Activated T-cell treated with anti-CD3 and anti-CD28 coated beads, Interleukin-2, amount 50 U/mL, for 72 hours (primary cell): ENCODE measurements at places on chromosomes 7 and 10. TPM values are rescaled to one million over a fixed set of nuclear protein-coding genes. Genes with fewer than 3 reads are reported as not detected.

CC2D2B gene
- total RNA-seq = not detected

BTBD16 gene
- total RNA-seq = not detected

TOMM7 gene
- 238 TPM for total RNA-seq

- H3K4me1 ChIP-seq = peaks cover 16% of the 10 kb centered on the region
- peak overlapping the region; percentile 2 for H3K27ac ChIP-seq
- peaks cover 3% of the 10 kb centered on the region for H3K36me3 ChIP-seq
Measured at GRCh38 chr10:60209874-60210570, 179.7 kb downstream of the ANK3 start.

GRCh38 chr7:28672397-28672797, 260.1 kb downstream of the CREB5 start:
- H3K4me1 ChIP-seq = no peaks in the 10 kb centered on the region
- DNase-seq = no peak
- no peak overlapping the region for H3K27ac ChIP-seq
- H3K36me3 ChIP-seq = no peaks in the 10 kb centered on the region

DNA sequence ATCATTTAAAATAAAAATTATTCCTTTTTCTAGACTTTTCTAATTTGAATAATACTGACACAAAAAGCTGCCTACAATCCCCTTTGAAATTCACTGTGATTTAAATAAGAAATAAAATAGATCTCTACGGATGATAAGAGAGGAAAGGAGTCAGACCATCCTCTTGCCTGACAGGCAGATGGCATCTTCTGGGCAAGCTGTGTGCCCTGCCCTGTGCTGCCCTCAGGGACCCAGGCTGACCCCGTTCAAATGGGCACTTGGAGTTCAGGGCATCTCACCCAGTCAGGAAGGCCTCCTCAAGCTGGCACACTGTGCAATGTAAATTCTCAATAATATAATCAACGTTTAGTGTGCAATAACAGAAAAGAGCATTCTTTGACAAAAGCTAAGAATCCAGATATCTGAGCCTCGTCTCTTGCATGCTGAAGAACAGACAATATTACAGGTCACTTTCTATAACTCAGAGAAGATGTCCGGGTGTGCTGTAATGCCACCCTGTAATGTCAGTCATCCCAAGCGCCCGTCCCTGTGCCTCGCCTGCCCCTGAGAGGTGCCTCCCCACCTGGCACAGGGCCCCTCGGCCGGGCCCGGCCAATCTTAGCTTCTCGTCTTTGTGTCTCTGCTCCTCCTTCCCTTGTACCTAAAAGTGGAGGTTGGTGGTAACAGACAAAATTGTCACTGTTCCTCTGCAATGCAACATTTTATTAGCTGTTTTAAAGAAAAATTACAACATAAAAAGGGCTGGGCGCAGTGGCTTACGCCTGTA, 263.3 kb downstream of the COBL start:
- H3K4me3 ChIP-seq = no peak overlapping the region
- H3K4me1 ChIP-seq = no peaks in the 10 kb centered on the region
- no peak overlapping the region for H3K27ac ChIP-seq
- H3K27me3 ChIP-seq = no peaks in the 10 kb centered on the region
- no peak for DNase-seq
- no peaks in the 10 kb centered on the region for H3K36me3 ChIP-seq

- no peaks in the 10 kb centered on the region for H3K4me1 ChIP-seq
- DNase-seq = no peak
- H3K27me3 ChIP-seq = peaks cover 25% of the 10 kb centered on the region
- H3K36me3 ChIP-seq = no peaks in the 10 kb centered on the region
Measured at GRCh38 chr7:124777268-124777667, 11.7 kb upstream of the GPR37 start.

- no peaks in the 10 kb centered on the region for H3K4me1 ChIP-seq
- H3K27me3 ChIP-seq = peaks cover 15% of the 10 kb centered on the region
- H3K4me3 ChIP-seq = no peak overlapping the region
- DNase-seq = no peak
Measured at GRCh38 chr7:35356495-35356894, 102.6 kb upstream of the TBX20 start.

DNA sequence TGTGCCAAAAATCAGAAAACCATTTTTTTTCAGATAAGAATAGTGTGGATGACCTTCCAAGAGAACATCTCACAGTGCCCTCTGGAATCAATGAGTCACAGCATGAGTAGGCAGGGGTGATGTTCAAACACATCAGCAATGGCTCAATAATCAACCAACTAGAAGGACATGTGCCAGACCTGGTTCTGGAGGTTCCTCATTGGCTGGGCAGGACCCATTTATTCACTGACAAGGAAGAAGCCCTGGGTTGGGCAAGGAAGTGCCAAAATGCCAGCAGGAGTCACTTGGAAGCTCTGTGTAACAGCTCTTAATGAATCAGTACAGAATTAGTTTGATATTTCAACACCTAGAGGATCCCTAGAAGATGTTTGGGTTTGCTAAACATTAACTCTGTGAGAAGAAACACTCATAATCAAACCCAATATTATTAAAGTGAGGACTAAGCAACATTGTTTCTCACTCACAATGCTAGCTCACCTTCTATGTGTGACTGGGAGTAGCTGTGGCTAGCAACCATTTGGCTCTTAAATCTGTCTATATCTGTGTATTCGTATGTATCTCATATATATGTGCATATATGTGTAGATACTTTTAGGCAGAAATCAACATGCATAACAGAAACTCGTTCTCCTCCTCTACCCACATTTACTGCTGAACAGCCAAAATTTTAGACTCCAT, 72.3 kb upstream of the APBB1IP start:
- no peak overlapping the region for H3K4me3 ChIP-seq
- no peaks in the 10 kb centered on the region for H3K4me1 ChIP-seq

- peaks cover 2% of the 10 kb centered on the region for H3K4me1 ChIP-seq
- no peak overlapping the region for H3K4me3 ChIP-seq
- peaks cover 33% of the 10 kb centered on the region for H3K27me3 ChIP-seq
Measured at GRCh38 chr7:116172353-116172752, 38.0 kb upstream of the TES start.

GRCh38 chr10:95729323-95730055, 26.5 kb upstream of the ENTPD1 start:
- no peak overlapping the region for H3K4me3 ChIP-seq
- no peak overlapping the region for H3K27ac ChIP-seq
- no peaks in the 10 kb centered on the region for H3K4me1 ChIP-seq
- peaks cover 3% of the 10 kb centered on the region for H3K36me3 ChIP-seq

GRCh38 chr10:22579826-22580225, 134.6 kb downstream of the PIP4K2A start:
- no peak for DNase-seq
- H3K4me1 ChIP-seq = peaks cover 27% of the 10 kb centered on the region
- no peaks in the 10 kb centered on the region for H3K27me3 ChIP-seq
- H3K36me3 ChIP-seq = peaks cover 9% of the 10 kb centered on the region
- no peak overlapping the region for H3K4me3 ChIP-seq

GRCh38 chr7:33716581-33717477, 188.5 kb upstream of the BMPER start:
- no peak for DNase-seq
- no peaks in the 10 kb centered on the region for H3K4me1 ChIP-seq
- no peaks in the 10 kb centered on the region for H3K36me3 ChIP-seq
- H3K27me3 ChIP-seq = no peaks in the 10 kb centered on the region

DNA sequence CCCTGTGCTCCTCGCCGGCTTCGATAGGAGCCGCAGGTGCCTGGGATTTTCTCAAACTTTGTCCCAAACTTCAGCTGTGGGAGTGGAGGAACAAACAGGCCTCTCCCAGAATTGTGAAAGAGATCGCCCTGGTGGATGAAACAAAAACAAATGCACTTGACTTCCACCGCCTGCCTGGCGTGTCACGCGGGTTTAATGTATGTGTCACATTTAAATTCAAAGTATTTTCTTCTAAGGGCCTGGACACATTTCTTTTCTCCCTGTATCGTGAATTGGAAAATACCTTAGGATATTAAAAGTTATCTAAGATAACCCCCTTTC, 694 bp upstream of the WASL start:
- H3K36me3 ChIP-seq = peaks cover 14% of the 10 kb centered on the region
- peak overlapping the region; percentile 95 for H3K27ac ChIP-seq
- H3K4me3 ChIP-seq = peak overlapping the region; percentile 99

GRCh38 chr7:150731916-150732315, 5.3 kb upstream of the GIMAP5 start:
- peak; percentile 42 for DNase-seq
- H3K36me3 ChIP-seq = peaks cover 12% of the 10 kb centered on the region

- peaks cover 8% of the 10 kb centered on the region for H3K36me3 ChIP-seq
- no peaks in the 10 kb centered on the region for H3K27me3 ChIP-seq
- no peak overlapping the region for H3K27ac ChIP-seq
- no peak for DNase-seq
- H3K4me3 ChIP-seq = no peak overlapping the region
Measured at GRCh38 chr10:73054286-73054685, 42.4 kb downstream of the P4HA1 start.

- H3K4me1 ChIP-seq = no peaks in the 10 kb centered on the region
- no peaks in the 10 kb centered on the region for H3K36me3 ChIP-seq
- H3K27me3 ChIP-seq = peaks cover 14% of the 10 kb centered on the region
- no peak overlapping the region for H3K4me3 ChIP-seq
- no peak for DNase-seq
Measured at GRCh38 chr7:89023877-89024276, 228.3 kb upstream of the TEX47 start.

DNA sequence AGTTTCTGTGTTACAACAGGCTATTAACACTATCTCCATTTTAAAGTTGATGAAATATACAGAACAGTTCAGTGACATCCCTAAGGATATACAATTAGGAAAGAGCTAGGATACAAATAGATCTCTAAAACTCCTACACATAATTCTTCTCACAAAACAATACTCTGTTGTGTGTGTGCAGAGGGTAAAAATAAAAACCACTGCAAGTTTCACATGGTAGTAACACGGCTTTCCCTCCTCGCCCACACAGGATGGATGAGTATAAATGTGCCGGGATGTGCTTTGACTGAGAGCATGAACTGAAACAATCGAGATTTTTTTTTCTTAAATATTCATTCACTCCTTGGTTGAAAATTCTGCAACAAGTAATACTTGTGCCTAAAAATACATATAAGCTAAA, 131.5 kb upstream of the C1QL3 start:
- no peak overlapping the region for H3K27ac ChIP-seq
- H3K4me3 ChIP-seq = no peak overlapping the region
- H3K27me3 ChIP-seq = no peaks in the 10 kb centered on the region
- DNase-seq = no peak

DNA sequence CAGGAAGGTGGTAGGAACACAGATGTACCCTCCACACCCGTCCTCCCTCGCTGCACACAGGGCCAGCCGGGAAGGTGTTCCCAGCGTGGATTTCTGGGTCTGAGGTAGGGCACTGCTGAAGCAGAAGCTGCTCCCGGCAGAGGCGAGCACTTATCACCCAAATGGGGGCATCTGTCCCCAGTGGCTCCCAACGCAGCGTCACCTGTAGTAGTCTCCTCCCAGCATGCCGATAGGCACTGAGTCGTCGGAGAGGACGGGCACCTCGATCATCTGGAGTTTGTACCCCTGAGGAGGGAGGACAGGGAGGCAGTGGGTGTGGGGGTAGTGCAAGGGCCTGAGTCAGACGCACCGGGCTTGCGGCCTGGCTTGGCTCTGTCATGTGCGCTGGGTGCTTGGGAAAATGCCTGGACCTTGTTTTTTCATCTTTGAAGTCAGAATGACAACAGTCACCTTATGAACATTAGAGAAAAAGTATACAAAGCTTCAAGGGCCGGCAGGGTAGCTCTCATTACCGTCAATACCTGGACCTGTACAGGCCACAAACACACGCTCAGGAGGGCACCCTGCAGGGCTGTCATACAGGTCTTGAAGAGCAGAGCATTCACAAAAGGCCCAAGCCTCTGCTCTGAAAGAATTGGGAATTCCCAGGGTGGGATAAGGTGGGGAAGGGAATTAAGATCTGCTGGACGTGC, 3.1 kb upstream of the PYROXD2 start:
- no peak for DNase-seq
- H3K36me3 ChIP-seq = no peaks in the 10 kb centered on the region
- H3K27me3 ChIP-seq = no peaks in the 10 kb centered on the region
- no peak overlapping the region for H3K27ac ChIP-seq
- H3K4me1 ChIP-seq = peaks cover 9% of the 10 kb centered on the region

- H3K36me3 ChIP-seq = no peaks in the 10 kb centered on the region
- H3K27ac ChIP-seq = no peak overlapping the region
- no peaks in the 10 kb centered on the region for H3K27me3 ChIP-seq
- no peak overlapping the region for H3K4me3 ChIP-seq
- no peaks in the 10 kb centered on the region for H3K4me1 ChIP-seq
Measured at GRCh38 chr7:30364773-30365172, 80.4 kb downstream of the ZNRF2 start.

GRCh38 chr10:119516381-119517234, 25.9 kb downstream of the RGS10 start:
- no peaks in the 10 kb centered on the region for H3K27me3 ChIP-seq
- H3K4me3 ChIP-seq = peak overlapping the region; percentile 54
- peaks cover 3% of the 10 kb centered on the region for H3K36me3 ChIP-seq
- H3K27ac ChIP-seq = peak overlapping the region; percentile 83

DNA sequence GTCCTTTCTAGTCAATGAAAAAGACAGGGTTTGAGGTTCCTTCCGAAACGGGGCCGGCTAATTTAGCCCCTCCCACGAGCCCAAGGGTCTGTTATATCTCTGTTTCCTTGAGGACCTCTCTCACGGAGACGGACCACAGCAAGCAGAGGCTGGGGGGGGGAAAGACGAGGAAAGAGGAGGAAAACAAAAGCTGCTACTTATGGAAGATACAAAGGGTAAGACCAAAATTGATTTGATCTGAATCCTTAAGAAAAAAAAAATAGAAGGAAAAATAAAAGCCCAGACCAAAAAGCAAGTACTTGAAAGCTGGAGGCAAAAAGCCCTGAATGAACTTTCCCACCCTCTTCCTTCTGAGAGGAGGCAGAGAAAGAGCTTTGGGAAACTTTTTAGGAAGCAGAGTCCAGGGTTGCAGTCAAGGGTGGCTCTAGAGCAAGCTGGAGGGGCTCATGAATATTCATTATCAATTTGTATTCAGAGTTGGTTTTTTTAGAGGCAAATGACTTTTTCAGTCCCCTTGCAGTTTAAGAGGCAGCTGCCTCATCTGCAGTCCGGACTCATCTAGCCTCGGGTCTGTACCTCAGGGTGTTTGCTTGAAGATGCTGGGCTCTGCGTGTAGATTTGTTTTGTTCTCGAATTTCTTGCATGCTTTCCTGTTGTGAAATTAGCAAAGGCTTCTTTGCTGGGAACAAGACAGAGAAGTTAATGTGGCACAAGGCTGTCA, at the start of gene ENTPD1:
Gene ENTPD1 (plus strand): TSS at position 123 of the 721 bp plus-strand sequence. CDS start 77 bp downstream, at position 200.
- H3K36me3 ChIP-seq = no peaks in the 10 kb centered on the region
- peaks cover 27% of the 10 kb centered on the region for H3K4me1 ChIP-seq
- H3K27me3 ChIP-seq = peaks cover 34% of the 10 kb centered on the region
- no peak within 1 kb of the TSS for H3K27ac ChIP-seq
- peak within 1 kb of the TSS; percentile 51 for H3K4me3 ChIP-seq
- DNase-seq = no peak

DNA sequence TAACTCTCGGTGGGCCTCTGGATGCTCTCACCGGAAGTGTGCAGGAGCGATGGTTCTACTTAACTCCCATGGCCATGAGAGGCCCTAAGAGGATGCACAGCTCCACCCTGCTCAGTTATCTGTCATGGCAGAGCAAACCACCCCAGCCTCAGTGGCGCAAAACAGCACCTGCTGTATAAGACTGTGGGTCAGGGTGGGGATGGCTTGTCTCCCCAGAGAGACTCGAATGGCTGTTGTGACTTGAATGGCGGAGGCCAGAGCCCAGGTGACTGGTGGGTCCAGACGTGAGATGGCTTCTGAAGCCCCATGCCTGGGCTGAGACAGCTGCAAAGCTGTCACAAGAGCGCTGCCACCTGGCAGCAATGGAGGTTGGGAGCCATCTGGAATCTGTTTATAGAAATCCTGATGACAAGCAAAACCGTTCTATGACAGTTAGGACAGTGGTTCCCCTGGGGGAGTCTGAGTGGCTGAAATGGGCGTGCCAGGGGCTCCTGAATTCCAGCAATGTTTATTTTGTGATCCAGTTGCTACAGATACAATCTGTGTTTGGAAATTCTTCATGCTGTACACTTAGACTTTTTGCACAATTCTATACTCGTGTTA, 490.5 kb downstream of the TCERG1L start:
- H3K4me1 ChIP-seq = no peaks in the 10 kb centered on the region
- H3K4me3 ChIP-seq = no peak overlapping the region
- H3K27ac ChIP-seq = no peak overlapping the region
- no peaks in the 10 kb centered on the region for H3K27me3 ChIP-seq
- no peak for DNase-seq
